ENCODE measurements at places on chromosomes 6 and 20.
A peak's percentile ranks its signal among the peaks of the same experiment; 100 is the strongest.

DNA sequence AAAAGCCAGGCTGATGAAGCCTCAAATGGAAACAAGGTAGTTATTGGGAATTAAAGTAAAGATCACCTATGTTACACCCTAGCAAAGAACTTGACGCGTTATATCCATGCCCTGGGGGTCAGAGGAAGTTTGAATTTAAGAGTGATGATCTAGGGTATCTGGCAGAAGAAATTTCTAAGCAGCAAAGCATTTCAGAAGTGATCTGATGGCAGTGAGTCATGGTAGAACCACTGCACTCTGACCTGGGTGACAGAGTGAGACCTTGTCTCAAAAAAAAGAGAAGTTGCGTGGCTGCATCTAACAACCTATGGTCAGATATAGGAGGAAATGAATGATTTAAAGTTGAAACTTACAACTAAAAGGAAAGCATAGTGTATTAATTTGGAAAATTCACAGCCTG is 45.2 kb downstream of the SCP2D1 start:
- DNase-seq = no peak

- no peak for DNase-seq
Observed at GRCh38 chr20:8932192-8933165, 136.4 kb upstream of the PLCB4 start.

DNA sequence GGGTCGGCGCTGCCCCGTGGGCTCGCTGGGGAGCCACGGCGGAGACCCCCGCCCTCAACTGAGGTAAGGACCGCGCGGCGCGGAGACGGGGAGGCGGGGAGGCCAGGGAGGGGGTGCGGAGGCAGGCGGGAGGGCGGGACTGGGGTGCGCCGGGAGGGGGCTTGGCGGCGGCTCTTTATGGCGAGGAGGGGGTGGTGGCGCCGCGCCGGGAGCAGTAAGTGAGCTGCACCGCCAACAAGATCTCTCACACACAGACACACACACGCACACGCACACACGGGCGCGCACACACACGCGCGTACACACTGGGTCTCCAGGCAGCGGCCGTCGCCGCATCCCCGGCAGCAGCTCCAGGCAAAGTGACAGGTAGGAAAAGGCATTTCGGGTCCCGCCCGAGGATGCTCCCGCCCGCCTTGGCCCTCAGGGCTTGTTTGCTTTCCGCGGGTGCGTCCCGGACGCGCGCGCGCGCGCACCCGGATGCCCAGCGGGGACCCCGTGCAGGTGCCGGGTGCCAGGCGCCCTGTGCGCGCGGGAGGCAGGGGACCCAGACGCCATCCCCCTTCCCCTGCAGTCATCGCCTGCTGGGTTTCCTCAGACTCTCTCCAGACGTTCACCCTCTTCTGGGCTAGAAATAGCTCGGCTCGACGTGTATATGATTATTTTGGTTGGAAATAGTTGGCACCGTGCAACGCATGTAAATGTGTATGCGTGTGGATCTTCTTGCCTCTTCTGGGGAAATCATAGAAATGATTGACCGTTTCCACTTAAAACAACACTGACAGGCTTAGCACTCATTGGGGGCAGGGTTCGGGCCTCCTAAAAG is at the start of gene PLCB4:
PLCB4 (plus strand) TSS at position 247 of the 823 bp plus-strand sequence. CDS start 238,728 bp downstream, outside the sequence.
- DNase-seq = peak; percentile 76

GRCh38 chr20:19885939-19886660 is 128.0 kb downstream of the RIN2 start:
- peak; percentile 67 for DNase-seq

DNA sequence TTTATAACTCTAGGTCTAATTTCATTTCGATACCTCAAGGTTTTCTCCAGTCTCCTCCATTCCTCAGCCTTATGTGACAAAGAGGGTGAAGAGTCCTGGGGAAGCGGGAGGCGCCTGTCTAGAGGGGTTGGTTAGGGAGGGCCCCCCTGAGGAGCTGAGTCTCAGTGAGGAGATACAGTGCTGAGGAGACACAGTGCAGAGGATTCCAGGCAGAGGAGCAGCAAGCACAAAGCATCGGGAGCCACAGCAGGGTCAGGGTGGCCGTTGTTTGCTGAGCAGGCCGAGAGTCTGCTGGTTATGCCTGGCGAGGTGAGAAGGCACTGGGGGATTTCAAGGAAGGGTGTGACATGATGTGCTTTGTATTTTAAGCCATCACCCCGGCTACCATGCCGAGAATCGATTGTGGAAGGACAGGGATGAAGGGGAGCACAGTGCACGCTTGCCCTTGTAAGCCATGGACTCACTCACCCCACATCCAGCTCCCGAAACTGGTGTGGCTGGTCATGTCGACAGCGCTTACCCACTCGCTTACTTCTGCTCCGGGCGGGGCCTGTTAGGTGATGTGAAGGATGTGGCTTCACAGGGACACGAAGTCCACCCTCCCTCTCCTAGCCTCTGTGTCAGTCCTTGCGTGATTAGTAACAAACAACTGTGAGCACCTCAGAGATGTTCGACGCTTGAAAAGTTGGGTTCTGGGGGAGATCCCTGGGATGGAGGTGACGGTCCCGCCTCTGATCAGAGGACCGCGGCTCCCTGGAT is 30.2 kb downstream of the FAM50B start:
- no peak for DNase-seq

DNA sequence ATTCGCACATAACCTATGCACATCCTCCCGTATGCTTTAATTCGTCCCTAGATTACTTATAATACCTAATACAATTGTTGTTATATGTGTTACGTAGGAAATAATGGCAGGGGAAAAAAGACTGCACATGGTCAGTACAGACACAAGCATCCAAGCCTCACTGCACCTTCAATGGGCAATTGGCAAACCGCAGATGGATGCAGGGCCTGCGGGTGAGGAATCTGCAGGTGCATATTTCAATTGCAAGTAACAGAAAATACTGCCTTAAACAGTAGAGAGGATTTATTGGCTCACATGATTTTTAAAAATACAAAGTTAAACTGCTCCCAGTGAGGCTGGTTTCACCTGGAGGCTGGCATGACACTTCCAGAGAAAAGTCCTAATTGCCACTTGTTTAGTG is 142.1 kb upstream of the MLN start:
- no peak for DNase-seq
